Occipital lobe (tissue), 3 donors: ENCODE measurements at places on chromosomes 2 and 18.

DNA sequence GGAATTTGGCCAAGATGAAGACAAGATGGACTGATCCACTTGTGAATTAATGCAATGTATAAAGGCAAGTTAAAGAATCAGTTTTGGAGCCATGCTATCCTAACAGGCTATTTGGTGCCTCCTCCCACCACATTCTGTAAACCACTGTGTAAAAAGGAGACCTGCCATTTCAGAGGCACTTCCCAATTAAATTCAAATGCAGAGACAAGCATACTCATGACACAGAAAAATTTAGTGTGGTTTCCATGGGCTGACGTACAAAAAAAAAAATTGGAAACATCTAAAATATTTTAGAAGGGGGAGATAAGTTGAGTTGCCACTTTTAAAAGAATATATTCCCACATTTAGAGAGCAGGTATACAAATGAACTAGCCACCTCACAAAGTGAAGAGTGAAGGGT lies 112.1 kb downstream of the TCF4 start:
- DNase-seq, result no peak

GRCh38 chr2:39394516-39394961 lies 42.5 kb downstream of the MAP4K3 start:
- no peak for DNase-seq

GRCh38 chr2:78928502-78928901 lies 97.0 kb upstream of the REG3G start:
- no peak for DNase-seq

DNA sequence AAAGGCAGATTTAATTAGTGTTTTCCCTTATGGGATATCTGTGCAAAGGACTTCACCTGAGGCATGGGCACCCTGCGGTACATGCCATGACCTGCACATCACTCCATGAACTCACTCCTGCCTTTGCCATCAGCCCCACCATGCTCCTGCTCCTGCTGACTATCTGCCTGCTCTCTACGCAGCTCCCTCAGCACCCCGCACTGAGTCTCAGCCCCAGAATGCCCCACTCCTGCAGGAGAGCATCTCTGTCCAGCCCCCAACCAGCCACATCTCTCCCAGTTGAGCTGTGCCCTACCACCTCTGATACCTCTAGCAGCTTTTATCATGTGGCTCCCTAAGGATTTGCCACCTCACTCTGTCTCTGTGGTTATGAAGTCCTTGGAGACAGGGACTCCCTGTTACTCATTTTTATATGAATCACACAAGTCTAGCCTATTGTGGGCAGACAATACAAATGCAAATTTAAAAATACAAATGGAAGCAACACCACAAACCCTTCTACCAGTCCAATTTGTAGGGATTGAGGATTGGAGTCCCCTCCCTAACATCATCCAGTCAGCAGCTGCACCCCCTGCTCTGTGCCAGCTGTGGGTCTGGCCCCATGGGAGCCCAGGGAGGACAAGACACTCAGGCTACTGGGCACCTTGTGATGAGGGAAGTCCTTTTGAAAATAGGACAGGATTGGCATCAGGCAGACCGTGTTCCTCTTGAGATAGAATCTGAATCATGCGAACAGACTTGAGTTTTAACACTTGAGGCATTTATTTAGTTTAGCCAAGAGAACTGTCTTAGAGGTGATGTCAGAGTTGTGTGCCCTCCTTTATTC lies 689.6 kb upstream of the HS6ST1 start:
- no peak for DNase-seq

- DNase-seq, result no peak
These were observed 203.9 kb downstream of the PHLPP1 start for GRCh38 chr18:62919109-62919838.

DNA sequence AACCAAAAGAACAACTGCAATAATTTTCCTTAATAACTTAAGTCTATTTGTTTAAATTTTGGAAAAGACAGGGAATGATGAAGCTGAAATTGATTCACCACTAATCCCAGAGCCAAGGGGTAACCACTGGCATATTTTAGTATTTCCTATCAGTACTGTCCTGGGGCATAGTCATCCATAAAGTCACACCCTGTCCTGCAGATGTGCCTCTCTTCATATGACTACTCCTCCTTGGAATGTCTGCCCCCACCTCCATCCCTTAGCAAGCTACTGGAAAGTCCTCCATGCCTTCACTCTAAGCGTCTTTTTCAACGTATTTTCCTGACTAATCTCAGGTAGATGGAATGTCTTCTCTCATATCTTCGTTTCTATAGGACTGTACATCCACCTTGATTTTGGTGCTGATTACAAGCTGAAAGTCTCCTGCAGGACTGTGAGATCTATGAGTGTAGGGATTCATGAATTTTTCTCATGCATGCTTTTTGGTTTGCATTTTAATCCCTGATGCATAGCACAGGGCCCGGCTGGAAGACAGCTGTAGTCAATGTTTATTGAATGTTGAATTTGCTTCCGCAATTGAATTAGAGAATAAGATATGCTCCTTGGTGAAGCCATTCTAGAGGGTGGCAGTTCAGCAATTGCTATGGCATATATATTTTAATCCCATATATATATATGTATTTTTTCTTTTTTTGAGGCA lies 85.6 kb downstream of the MOGAT1 start:
- no peak for DNase-seq

- DNase-seq, result no peak
These were observed 75.8 kb downstream of the ACTR3 start for GRCh38 chr2:113965644-113966043.

DNA sequence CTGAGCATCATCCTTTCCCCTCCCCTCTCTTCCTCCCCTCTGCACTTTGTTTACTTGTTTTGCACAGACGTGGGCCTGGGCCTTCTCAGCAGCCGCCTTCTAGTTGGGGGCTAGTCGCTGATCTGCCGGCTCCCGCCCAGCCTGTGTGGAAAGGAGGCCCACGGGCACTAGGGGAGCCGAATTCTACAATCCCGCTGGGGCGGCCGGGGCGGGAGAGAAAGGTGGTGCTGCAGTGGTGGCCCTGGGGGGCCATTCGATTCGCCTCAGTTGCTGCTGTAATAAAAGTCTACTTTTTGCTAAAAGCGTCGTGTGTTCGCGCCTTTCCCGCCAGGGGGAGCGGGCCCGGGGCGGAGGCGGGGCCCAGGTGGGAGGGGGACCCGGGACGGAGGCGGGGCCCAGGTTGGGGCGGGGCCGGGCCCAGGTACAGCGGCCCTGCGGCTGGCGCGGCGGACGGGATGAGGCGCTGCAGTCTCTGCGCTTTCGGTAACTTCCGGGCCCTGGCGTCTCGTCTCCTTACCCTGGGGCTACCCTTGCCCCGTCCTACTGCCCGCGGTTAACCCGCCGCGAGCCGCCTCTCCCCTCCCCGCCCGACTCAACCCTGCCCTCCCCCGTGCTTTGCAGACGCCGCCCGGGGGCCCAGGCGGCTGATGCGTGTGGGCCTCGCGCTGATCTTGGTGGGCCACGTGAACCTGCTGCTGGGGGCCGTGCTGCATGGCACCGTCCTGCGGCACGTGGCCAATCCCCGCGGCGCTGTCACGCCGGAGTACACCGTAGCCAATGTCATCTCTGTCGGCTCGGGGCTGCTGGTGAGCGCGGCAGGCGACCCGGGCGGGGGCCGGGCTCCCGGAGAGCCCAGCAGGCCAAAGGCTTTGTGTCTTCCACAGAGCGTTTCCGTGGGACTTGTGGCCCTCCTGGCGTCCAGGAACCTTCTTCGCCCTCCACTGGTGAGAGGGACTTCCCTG lies at the start of gene KRTCAP3:
Gene KRTCAP3, plus strand, starts transcription at position 424 of the 962 bp plus-strand sequence. Its CDS starts 32 bp downstream, at position 456.
- DNase-seq, result no peak
